Stimulated activated CD4-positive, alpha-beta T cell treated with anti-CD3 and anti-CD28 coated beads, TNF-alpha, amount 100 ng/mL, for 24 hours (primary cell): ENCODE measurements at places on chromosomes 5 and 9.
A peak's percentile ranks its signal among the peaks of the same experiment; 100 is the strongest.

- no peak for DNase-seq
Observed at GRCh38 chr5:4058899-4059298, 463.3 kb downstream of the IRX1 start.

DNA sequence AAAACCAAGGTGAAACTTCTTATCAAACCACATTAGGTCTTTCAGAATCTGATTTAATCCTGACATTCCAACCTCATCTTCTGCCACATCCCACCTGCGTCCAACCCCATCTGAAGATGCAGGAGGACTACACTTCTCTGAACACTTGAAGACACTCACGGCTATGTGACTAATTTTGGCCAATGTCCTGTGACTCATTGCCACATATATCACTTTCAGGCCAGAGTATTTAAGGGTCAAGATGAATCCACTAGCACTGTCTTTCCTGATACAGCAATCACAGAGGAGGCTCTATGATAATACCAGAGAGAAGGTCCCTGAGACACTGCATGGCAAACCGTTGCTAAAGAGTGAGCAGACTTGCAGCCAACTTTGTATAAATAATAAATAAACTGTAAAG is 323.4 kb downstream of the NR2F1-AS1 start:
- DNase-seq: no peak

GRCh38 chr5:88944751-88945531 is 62.0 kb upstream of the MEF2C start:
- no peak for DNase-seq

DNA sequence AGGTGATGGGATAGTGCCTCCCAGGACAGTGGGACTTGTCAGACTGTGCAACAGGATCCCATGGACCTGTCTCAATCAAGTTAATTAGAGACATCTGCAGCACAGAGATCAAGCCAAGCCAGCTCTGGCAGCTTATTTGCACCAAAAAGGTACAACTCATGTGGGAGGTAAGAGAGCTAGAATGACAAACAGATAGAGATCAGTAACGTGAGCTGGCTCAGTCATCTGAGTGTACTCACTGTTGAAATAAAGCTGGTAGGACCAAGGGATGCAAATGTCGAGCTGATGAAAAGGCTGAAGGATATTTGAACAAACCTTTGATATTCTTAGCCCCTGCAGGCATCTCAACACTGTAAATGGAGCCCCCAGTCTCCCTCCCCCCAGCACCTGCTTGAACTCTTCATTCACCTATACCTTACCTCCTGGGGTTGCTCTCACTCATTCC is 198.1 kb downstream of the EFNA5 start:
- no peak for DNase-seq

DNA sequence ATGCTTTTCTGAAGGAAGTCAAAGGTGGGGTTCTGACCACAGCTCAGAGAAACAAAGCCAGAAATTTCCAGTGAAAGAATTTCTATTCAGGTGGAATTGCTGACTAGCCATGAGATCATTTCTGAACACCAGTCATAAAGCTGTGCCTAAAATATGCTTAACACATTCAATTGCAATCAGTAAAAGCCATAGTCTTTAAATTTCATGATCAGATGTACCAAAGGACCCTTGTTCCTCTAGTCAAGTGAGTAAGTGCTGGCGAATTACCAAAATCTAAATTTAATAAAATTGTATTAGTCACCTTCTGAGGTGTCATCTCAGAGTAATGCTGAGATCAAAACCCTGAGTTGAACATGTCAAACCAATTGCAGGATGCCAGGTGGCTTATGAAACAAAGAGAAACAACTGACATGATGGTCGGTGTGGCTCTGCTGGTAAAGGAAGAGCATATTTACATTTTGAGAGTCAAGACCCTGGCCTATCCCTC is 334.2 kb upstream of the CCNH start:
- DNase-seq: no peak

DNA sequence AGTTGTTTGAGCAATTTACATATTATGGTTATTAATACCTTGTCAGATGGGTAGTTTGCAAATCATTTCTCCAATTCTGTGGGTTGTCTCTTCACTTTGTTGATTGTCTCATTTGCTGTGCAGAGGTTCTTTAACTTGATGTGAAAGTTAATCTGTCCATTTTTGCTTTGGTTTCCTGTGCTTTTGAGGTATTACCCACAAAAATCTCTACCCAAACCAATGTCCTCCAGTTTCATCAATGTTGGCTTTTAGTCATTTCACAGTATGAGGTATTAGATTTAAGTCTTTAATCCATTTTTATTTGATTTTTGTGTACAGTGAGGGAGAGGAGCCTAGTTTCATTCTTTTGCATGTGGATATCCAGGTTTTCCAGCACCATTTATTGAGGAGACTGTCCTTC is 82.4 kb downstream of the MRPS30 start:
- no peak for DNase-seq

DNA sequence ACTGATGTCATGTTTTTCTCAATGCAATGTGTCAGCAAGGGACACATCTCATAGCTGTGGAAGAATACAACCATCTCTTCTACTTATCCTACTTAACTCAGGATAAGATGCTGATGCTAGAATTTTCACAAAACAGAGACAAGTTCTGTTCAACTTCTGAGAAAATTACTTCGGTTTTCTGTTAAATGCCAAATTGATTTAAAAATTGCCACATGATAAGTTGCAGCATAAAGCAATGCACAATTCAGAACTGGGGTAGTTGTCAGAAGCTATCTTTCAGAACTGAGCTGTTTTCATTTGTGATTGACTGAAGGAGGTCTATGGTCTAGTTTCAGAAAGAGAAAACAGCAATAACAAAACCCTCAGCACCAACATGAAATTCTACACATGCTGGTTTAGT is 954.8 kb upstream of the C9orf72 start:
- no peak for DNase-seq

DNA sequence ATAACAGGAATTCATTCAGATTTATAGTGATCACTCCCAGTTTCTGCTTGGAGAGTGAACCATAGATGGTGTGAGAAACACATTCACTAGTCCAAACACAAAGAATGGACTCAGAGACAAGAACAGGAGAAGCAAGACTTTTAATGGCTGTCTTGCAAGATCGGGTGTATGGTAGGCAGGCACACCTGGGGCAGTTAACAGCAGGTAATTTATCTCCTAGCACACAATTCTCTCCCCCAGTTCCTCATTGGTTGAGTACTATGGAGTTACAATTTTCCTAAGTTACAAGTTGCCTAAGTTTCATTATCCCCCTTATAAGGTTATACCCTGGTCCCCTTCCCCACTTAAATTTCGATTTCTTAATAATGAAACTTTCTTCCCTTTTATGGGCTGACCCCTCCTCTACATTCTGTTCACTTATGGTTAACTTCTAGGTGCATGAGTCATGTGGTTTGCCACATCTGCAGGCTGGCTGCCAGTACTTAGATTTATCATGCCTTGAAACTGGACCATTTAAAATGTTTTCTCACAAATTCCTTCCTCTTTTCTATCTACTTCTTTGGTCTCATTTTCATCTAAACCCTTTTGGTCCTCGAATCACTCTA is 623.3 kb downstream of the HINT1 start:
- DNase-seq: peak; percentile 8

DNA sequence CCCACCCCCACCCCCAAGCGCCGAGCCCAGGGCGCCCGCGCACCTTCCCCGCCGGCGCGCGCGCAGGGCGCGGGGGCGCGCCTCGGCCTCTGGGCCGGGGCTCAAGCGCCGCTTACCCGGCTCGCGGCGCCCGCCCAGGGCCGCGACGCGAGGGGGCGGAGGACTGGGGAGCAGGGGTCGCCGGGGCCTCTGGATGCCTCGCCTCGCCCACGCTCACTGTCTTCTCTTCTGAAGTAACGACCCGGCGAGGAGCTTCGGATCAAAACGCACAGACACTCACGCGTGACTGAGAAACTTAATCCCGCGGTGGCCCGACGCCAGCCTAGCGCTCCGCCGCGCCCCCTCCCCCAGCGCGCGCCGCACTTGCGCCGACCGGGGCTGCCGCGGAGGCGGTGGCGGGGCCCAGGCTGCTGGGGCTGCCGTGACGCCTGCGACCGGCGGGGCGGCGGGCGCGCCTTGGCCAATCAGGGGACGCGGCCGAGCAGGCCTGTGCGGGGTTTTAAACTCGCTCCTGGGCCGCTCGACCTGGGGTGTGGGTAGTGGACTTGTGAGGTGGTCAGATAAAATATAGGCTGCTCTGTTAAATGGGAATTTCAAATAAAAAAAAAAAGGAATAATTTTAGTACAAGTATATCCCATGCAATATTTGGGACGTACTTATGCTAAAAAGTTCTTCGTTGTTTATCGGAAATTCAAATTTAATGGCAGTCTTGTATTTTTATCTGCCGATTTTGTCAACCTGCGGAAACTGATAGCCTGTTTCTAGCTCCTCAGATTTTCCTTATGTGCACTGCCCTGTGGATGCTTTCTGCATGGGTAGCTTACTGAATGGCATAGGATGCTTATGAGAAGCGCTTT is at the start of gene MPDZ:
TSS of gene MPDZ (minus strand) at position 409 of the 858 bp plus-strand sequence. CDS start 29,377 bp downstream, outside the sequence.
- no peak for DNase-seq

GRCh38 chr9:125635888-125636287 is 71.1 kb downstream of the MAPKAP1 start:
- no peak for DNase-seq

DNA sequence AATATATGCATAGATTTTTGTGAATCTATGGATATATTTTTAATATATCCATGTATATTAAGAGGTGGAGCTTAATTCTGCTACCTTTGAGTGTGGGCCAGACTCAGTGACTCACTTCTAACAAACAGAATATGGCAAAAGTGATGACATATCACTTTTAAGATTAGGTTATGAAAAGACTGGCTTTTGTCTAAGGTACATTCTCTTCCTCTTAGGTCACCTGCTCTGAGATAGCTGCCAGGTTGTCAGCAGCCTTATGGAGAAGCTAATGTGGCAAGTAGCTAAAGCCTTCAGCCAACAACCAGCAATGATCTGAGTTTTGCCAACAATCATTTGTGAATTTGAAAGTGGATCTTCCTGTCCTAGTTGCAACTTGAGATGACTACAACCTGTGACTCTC is 83.8 kb downstream of the ANKRD31 start:
- no peak for DNase-seq
